ENCODE measurements at places on chromosomes 1 and 21.

DNA sequence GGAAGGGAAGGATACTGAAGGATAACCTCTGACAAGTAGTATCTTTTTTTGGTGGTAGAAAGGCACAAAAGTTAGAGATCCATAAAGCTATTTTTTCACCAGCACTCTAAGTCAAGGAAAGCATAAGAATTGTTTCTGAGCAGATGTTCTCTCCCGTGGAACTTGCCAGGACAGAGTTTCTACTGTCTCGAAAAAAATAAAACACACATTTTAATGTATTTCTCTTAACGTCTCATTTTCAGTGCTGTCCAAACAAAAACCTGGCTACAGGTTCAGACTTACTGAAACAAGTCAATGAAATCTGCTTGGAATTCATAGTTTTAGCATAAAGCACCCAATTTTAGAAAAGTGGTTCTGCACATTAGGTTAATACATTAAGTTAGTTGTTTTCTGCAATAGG is 338.3 kb downstream of the LTN1 start:
- DNase-seq = no peak

- DNase-seq = peak; percentile 6
Measured at GRCh38 chr21:31873696-31874599, 1.1 kb downstream of the HUNK start.

GRCh38 chr1:156936721-156937220 is 16.3 kb downstream of the LRRC71 start:
- no peak for DNase-seq

DNA sequence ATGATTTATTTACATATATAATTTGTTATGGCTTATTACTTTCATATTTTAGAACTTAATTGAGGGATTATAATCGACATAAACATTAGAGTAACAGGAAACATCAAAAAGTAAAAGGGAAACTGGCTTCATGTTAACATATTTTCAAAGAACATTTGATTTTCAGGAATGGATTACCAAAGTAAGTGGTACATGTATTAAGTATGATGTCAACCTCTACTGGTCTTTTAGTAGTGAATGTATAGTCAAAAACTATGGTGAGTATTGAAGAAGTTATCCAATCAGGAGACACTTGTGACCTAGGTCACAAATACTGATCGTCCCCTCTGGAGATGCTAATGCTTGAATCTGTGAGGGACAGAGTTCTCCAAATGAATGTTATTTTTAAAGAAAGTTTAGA is 768.9 kb upstream of the ADGRL4 start:
- no peak for DNase-seq

DNA sequence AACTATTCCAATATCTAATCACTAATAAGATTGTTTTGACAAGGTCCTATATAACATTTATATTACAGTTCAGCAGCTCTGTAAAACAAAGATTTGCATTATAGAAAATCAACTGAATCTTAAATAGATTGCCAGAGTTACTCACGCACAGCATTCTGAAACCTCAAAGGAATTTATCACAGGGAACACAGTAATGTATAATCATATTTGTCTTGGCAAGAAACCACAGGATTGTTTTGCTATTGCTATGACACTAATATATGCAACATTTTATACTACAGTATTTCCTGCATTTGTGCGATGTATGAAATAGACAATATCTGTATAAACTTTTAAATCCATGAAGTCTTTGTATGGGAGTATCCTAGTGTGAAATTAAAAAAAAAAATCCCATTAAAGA is 101.4 kb downstream of the PLPPR5 start:
- DNase-seq = no peak

DNA sequence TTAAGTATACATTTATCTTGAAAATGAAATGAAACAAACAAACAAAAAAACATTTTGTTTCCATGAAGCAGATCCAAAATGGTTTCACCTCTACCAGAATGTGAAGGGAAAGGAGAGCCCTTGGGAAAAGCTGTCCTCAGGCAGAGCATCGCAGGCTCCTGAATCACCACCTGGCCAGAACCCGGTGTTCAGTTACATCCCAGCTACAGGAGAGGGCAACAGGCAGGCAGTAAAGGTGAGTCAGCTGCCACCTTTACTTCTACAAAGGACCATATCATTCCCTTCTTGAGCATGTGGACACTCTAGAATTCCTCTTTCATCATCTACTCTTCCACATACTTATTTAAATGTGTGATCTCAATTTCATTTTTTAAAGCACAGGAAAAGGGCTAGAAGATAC is 151.2 kb downstream of the PIGK start:
- DNase-seq = no peak

DNA sequence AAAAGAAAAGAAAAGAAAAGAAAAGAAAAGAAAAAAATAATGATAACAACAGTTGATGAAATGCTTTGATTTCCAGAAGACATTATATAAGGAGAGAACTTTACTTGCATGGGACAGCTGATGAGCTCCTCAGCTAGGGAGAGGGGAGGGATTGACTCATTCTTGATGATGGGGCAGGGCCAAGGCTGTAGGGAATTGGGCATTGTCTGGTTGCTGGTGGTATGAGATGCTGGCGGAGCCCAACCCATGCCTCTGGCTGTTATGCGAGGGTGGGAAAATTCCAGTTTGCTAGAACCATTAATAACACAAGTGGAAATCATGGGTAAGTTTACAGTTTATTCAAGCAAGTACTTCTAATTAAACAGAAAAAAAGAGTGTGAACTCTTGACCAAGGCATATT is 36.0 kb upstream of the KIF26B start:
- DNase-seq = no peak

DNA sequence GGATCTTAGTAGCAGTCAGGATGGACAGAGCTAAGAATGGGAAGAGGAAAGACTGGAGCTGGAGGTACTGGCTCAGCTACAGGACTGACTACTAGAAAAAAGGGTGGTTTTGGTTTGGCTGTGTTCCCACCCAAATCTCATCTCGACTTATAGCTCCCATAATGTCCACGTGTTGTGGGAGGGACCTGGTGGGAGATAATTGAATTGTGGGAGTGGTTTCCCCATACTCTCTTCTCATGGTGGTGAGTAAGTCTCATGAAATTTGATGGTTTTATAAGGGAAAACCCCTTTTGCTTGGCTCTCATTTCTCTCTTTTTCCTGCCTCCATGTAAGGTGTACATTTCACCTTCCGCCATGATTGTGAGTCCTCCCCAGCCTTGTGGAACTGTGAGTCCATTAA is 466.5 kb upstream of the DEPDC1 start:
- DNase-seq = no peak

- no peak for DNase-seq
Measured at GRCh38 chr1:224542783-224543440, 73.2 kb upstream of the CNIH3 start.

DNA sequence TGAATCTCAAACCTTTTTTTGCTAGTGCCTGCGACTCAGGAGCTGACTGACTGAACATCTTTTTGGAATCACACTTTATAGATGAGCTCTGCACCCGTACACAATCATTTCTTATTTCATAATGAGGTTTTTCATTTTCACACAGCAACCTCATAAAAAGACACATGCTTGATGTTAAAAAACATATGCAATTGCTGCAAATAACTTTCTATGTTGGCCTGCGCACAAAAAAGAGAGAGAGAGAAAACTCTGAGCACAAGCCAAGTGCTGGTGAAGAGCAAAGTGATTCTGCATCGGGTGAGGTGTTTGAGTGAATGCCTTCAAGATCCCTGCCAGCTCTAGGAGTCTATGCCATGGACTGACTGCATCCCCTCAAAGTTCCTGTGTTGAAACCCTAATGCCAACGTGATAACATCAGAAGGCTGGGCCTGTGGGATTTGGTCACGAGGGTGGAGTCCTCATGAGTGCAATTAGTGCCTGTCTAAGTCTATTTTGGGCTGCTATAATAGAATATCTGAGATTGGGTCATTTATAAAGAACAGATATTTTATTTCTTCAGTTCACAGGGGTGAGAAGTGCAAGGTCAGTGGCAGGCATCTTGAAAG is 36.6 kb downstream of the C1orf87 start:
- DNase-seq = no peak

DNA sequence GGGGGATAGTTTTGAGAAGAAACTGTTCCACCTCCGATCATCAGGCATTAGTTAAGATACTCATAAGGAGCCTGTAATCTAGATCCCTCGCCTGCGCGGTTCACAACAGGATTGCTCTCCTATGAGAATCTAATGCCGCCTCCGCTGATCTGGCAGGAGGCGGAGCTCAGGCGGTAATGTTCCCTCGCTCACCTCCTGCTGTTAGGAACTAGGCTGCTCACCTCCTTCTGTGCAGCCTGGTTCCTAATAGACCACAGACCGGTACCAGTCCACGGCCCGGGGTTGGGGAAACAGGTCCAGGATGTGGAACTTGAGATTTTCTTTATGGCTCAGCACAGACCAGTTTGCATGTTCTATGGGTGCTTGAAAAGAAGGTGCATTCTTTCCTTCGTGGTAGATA is 27.2 kb upstream of the FAM3B start:
- DNase-seq = no peak

DNA sequence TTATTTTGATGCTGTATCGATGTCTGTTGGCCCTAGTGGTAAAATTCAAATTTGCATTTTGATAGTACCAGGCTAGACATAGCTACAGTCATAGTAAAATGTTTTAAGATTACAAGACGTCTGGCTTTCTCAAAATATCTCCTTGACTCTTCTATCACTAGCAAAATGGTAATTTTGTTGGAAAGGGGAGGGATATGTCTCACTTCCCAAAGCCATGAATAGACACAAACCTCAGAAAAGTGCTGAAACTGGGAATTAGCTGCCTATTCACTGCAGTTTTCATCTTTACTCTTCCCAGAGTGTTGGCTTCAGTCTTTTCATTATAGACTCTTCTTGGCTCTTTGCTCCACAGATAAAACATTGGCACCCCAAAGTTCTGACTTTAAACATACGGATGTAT is 1009.9 kb downstream of the ADGRL2 start:
- DNase-seq = no peak

DNA sequence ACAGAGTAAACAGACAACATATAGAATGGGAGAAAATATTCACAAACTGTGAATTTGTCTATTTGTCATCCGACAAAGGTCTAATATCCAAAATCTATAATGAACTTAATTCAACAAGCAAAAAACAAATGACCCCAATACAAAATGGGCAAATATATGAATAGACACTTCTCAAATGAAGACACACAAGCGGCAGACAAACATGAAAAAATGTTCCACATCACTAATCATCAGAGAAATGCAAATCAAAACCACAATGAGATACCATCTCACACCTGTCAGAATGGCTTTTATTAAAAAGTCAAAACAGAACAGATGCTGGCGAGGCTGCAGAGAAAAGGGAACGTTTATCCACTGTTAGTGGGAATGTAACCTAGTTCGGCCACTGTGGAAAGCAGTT is 72.7 kb downstream of the SMYD3 start:
- no peak for DNase-seq

DNA sequence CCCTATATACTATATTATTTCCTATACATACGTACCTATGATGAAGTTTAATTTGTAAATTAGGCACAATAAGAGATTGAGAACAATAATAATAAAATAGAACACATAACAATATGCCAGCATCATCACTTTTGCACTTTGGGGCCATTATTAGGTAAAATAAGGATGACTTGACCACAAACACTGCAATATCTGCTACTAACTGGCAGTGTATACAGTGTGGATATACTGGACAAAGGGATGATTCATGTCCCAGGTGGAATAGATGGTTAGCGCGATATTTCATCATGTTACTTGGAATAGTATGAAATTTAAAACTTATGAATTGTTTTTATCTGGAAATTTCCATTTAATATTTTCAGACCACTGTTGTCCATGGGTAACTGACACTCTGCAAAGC is 35.4 kb upstream of the TXLNA start:
- DNase-seq = no peak

DNA sequence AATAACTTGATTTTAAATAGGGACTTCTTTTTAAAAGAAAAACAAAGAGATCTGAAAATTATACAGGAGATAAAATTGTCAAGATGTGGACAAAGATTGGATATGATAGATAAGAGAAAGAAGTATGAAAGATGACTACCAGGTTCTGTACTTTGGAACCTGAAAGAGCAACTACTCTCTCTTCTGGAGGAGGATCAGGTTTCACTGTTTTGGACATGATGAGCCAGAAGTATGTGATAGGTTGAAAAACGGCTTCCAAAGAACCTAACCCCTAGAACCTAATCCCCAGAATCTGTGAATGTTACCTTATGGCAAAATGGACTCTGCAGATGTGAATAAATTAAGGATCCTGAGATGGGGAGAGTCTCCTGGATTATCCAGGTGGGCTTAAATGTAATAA is 26.2 kb downstream of the RSBN1 start:
- no peak for DNase-seq

- DNase-seq = no peak
Measured at GRCh38 chr1:107935396-107936064, 29.4 kb downstream of the VAV3 start.

DNA sequence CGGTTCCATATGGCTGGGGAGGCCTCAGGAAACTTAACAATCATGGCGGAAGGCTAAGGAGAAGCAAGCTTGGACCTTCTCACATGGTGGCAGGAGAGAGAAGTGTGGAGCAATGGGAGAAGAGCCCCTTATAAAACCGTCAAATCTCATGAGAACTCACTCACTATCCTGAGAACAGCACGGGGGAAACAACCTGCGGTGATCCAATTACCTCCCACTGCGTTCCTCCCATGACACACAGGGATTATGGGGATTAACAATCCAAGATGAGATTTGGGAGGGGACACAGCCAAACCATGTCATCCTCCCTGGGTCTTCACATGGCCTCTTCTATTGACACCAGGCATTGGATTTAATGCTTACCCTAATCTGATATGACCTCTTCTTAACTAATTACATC is 455.1 kb upstream of the VAMP3 start:
- DNase-seq = no peak

All from NCI-H2029 (cell line).